ENCODE measurements at places on chromosomes 4 and X.

- DNase-seq = no peak
These were observed 15.9 kb upstream of the CCDC149 start for GRCh38 chr4:24928708-24929107.

GRCh38 chr4:48472794-48473193 lies 10.3 kb upstream of the SLC10A4 start:
- DNase-seq = no peak

- DNase-seq = no peak
These were observed 14.7 kb upstream of the VSIG1 start for GRCh38 chrX:108029928-108030711.

DNA sequence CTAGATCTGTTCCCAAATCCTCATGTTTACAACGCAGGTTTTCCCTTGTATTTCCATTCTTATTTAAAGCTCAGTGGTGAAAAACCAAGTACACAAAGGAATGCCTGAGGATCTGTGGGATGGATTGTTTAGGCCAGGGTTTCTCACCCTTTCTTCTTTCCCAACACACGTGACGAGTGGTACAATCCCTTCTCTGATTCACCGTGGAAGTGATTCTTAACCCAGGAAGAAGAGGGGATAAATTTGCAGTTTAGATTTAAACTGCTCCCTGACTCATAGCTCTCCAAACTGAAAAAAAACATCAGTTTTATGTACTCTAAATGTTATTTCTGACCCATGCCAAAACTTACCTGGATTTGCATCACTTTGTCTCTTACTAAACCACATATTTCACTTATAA lies 17.0 kb downstream of the PAQR3 start:
- no peak for DNase-seq

- no peak for DNase-seq
These were observed 42.0 kb upstream of the PRKG2 start for GRCh38 chr4:81257021-81257420.

Measured in left colon (tissue), 2 donors.